ENCODE measurements at places on chromosomes 2 and 18. TPM values are rescaled to one million over a fixed set of nuclear protein-coding genes. Genes with fewer than 3 reads are reported as not detected.

DNA sequence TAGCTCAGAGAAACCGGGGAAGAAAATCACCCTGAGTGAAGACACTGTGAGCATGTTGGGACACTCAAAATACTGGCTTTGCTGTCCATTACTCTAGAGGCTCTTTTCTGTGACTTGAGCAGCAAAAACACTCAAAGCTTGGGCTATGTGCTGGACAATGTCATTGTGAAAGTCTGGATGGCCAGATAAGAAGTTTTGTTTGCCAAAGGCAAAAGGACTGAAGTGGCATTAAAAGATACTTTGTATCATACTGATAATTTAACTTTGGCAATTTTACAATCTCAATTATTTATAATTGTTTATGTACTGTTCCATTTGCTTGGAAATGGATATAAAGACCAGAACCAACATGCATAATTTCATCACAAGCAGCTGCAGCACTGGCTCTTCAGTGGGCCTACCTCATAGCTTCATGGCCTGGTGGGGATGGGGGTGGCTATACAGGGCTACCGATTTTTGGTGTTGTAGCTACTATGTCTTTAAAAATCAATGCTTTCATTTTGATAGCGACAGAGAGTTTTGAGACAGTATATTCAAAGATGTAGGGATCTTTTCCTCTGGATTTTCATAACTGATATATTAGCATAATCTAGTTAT lies 51.1 kb downstream of the RBKS start:
- DNase-seq: no peak

GRCh38 chr2:84427235-84428138 lies 31.6 kb downstream of the SUCLG1 start:
- DNase-seq: no peak

GRCh38 chr2:63856303-63856603 lies 14.6 kb downstream of the UGP2 start:
- no peak for DNase-seq

DNA sequence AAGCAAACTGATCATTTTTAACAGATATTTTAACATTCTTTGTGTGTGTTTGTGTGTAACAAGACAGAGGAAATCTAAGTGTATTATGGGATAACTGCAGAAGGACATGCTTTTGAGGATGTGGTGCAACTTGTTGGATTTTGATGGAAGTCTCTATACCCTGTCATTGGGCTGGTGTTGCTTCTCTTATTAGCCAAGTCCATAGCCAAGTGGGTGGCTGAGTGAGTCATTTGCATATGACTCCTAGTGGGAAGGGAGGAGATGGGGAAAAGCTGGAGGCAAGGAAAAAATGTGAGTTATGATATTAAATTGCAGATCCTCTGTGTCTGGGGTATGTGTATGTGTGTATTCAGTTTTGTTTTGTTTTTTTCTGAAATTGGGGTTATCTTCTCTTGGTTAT lies 879.9 kb downstream of the DCC start:
- no peak for DNase-seq

FOXD4L1 gene
- not detected for total RNA-seq

DNA sequence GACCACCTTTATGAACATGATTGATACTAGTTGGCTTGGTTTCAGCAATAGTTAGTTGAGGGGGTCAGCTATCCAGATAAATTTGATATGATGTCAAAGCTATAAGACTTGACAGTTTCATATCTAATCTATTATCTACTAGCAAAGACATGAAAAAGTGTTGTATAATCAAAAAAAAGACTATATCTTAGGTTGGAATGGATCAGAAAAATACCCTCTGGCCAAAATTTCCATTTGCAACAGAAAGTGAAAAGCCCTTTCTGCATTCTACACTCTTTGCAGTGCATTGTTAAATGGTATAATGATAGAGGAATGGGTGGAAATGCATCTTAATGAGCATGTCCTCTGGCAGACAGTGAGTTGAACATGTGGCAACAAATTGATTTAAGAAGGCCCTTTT lies 242.6 kb downstream of the THSD7B start:
- no peak for DNase-seq

GRCh38 chr2:215104226-215104625 lies 34.2 kb downstream of the ABCA12 start:
- no peak for DNase-seq

Measured in mesenteric fat pad (tissue), 1 donor.